ENCODE measurements at places on chromosomes 2 and 18.
A peak's percentile ranks its signal among the peaks of the same experiment; 100 is the strongest.

- DNase-seq, result no peak
Observed at GRCh38 chr2:98295721-98296414, 50.4 kb upstream of the CNGA3 start.

DNA sequence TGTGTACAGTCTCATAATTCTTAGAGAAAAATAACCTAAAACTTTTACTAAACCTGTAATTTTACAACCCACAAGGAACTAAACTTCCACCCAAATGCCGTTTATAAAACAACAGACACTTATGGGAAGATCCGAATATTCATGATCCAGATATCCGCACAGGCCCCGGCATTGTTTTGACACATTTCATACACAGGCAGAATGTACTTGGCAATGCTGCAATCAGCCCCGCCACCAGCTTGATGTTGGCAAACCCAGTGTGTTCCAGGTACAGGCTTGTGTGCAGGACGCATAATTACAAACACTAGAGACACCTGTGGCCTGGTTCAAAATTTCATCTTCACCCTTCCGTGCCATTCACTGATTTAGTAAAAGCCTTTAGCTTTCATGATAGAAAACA lies 393.0 kb upstream of the SALL3 start:
- DNase-seq, result no peak

GRCh38 chr2:160472839-160473251 lies 20.8 kb downstream of the RBMS1 start:
- no peak for DNase-seq

GRCh38 chr2:232504438-232504837 lies 15.8 kb upstream of the PRSS56 start:
- no peak for DNase-seq

GRCh38 chr2:26957041-26957440 lies 13.4 kb upstream of the MAPRE3 start:
- no peak for DNase-seq

DNA sequence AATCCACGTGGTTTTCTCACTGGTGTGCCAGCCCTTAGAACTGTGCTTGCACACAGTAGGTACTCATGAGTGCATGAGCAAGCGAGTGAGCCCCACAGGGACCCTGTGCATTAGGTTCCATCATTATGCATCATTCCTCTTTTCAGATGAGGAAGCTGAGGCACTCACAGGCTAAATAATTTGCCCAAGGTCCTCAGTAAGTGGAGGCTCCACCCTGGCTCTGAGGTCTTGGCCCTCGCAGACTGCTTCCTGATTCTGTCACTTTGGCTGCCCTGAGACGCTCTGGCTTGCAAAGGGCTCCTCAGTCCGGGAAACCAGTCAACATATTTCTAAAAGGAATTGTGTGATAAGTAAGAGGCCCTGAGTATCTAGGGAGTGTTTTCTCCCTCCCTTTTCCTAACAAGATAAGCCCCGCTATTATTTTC lies 71.7 kb downstream of the IL1R2 start:
- DNase-seq, result no peak

GRCh38 chr2:127048618-127048935 lies 58.4 kb downstream of the BIN1 start:
- DNase-seq, result no peak

- no peak for DNase-seq
Observed at GRCh38 chr2:138757384-138757783, 22.8 kb downstream of the NXPH2 start.

GRCh38 chr2:207054521-207054920 lies 111.2 kb downstream of the KLF7 start:
- DNase-seq, result no peak

DNA sequence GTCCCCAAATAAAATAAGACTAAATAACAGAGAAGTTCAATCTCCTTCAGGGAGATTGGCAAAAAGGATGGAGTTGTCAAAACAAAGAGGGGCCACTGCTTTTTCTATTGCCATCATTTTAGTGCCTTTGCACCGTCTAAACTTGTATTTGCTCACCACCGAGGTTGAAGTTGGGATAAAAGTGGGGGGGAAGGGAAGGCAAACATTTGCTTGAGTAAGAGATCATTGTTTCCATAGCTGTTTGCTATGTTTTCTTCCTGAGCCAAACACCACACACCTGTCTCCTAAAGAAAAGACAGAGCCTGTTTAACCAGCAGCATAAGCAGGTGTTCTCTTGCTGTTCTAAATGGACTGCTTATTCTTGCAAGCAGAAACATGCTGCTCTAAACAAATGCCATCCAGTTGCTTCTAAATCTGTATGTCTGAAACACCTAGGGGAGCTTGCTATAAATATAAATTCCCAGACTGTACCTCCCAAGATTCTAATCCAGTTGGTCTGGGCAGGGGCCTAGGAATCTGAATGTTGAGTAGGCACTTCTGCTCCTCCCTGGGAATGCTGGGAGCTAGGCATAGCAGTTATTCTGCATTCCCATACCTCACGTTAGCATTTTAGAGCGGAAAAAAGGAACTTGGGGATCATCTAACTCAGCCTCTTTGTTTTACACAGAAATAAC lies 179.4 kb upstream of the ARL4C start:
- DNase-seq, result no peak

- no peak for DNase-seq
Observed at GRCh38 chr2:30965022-30965531, 157.8 kb upstream of the CAPN13 start.

GRCh38 chr2:211127501-211127900 lies 571.1 kb downstream of the CPS1 start:
- DNase-seq, result no peak

- no peak for DNase-seq
Observed at GRCh38 chr2:215998636-215999035, 14.7 kb downstream of the MREG start.

- no peak for DNase-seq
Observed at GRCh38 chr2:126932529-126932928, 33.8 kb downstream of the TEX51 start.

- DNase-seq, result no peak
Observed at GRCh38 chr18:44696892-44697291, 16.2 kb downstream of the SETBP1 start.

GRCh38 chr2:15760232-15760910 lies 168.7 kb downstream of the DDX1 start:
- DNase-seq, result peak; percentile 15

DNA sequence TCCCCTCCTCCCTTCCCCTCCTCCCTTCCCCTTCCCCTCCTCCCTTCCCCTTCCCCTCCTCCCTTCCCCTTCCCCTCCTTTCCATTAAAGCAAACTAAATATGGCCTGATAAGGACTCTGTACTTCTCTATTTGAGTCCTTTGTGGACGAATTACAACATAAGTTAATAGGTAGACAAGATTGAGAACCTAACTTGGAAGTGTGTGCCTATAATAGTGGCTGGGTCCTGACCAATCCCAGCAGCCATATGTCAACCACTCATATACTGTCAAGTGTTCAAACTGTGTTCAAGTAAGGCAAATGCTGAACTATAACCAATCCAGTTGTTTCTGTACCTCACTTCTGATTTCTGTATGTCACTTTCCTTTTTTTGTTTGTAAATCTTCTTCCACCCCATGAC lies 97.1 kb upstream of the RBMS1 start:
- DNase-seq, result no peak

GRCh38 chr2:60507211-60507965 lies 46.1 kb downstream of the BCL11A start:
- DNase-seq, result no peak

DNA sequence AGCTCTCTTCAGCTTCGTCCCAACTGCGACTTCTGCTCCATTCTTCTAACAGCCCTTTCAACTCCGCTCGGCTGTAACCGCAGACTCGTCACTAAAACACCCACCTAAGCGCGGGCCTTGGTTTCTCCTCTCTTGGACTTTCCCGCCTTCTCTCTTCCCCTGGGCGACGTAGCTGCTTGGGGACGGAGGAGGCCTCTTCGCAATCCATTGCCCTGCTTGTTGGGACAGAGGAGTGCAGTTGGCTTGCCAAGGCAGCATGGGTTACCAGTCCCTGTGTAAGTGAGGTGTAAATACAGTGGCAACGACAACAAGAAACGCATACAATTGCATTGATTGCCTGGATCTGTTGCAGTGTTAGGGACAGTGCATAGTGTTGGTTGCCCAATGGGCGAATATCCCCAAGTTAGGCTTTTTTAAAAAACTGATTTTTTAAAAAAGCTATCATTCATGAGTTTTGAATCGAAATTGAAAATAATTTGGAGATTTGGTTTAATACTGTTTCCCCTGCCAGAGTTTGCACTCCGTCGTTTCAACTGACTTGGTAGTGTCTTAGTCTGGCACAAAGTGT lies 484 bp upstream of the DARS1 start:
- DNase-seq, result no peak
